ENCODE measurements at places on chromosomes 13 and 19. TPM values are rescaled to one million over a fixed set of nuclear protein-coding genes. Genes with fewer than 3 reads are reported as not detected.

BRME1 gene
- total RNA-seq = 11.1 TPM

PRR36 gene
- total RNA-seq = 4.1 TPM

GRCh38 chr13:29654843-29655547 lies 59.5 kb upstream of the SLC7A1 start:
- DNase-seq = no peak

GRCh38 chr19:46924874-46925547 lies 64.2 kb downstream of the ARHGAP35 start:
- DNase-seq = no peak

DNA sequence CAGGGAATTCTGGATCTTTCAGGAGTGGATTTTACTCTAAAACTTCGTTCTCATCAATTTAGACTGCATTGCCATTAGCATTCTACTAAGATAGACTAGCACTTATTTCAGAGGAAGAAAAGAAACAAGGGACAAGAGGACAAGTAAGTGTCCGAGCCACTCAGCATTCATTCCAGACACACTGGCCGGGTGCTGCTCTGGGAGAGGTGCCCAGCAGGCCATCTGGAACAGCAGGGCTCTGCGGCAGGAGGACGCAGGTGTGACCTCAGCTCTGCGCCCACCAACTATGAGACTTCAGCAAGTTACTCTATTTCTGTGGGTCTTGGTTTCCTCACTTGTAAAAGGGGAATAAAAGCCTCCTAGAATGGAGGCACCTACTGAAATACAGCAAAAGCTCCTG lies 4.2 kb downstream of the EPS15L1 start:
- no peak for DNase-seq

LILRA6 gene
- total RNA-seq = not detected

DNA sequence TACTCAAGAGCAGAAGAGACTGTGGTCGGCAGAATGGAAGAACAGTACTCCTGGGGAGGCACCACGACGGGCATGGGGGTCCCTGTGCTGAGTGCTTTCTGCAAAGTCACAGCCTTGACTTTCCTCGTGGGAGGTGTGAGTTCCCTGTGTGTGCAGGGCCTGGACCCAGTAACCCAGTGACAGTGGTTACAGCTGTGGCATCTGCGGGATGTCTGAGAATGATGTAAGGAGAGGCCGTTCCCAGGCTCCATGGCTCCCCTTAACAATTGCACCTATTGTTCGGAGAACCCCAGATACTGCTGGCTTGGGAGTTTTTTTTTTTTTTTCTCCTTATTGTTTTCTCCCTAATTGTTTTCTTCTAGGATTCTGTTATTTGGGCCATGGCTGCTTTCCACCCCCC lies 5.1 kb upstream of the NANOS2 start:
- DNase-seq = peak; percentile 13

SBSN gene
- total RNA-seq = not detected

DNA sequence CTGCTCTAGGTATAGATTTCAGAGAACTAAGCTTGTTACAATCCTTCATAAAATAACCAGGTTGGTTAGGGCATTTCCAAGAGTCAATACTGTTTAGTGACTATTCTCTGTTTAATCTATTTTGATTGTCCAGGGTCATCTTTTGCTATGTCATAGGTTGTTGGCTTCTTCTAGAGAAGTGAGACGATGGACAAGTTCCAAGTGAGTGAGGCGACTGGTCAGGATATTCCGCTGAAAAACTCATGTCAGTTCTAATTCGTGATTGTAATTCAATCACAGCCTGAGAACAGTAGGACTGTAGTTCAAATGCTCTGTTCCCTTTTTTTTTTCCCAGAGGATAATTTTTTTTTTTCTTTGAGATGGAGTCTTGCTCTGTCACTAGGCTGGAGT lies 15.8 kb upstream of the ALOX5AP start:
- DNase-seq = no peak

- DNase-seq = no peak
Observed at GRCh38 chr19:7986321-7987113, 18.9 kb downstream of the ELAVL1 start.

GRCh38 chr19:10113592-10113963 lies 2.1 kb downstream of the P2RY11 start:
- DNase-seq = no peak

GRCh38 chr19:40797963-40798682 lies 868 bp upstream of the EGLN2 start:
- no peak for DNase-seq

DNA sequence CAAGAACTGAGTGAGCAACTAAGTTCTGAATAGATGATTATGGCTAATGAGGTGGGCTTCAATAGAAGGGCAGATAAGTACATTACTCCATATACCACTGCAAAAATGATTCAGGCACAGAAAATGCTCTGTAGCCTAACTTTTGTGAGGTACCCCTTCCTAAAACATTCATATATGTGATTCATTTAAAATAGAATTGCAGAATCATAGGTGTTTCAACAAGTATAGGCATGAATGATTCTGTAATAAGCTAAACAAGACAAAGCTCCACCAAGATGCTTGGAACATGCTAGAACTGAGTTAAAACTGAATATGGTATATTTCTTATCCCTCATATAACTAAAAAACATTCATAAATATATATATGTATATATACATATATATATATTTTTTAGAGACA lies 12.1 kb downstream of the KBTBD7 start:
- no peak for DNase-seq

FZR1 gene
- 42.0 TPM for total RNA-seq

DNA sequence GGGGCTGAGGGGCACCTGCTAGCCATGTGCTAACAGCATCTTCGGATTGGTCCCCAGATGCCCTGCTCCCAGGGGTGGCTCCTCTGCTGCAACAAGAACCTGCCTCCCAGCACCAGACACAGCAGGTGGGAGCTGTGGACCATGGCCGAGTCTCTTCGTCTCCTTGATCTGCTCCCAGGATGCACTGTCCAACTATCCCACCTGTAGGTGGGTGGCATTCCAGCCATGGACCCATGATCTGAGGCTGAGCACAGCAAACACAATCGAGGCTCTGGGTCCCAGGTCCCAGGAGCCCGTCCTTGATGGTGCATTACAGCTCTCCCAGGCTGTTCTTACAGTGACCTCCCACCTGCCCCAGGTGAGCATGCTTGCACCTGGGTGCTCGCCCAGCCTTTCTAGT lies 1.6 kb downstream of the ZNF837 start:
- no peak for DNase-seq

PSPN gene
- 3.6 TPM for total RNA-seq

- DNase-seq = no peak
Observed at GRCh38 chr13:78603240-78603957, at the start of gene POU4F1. POU4F1 (minus strand) TSS chr13:78603552; CDS start chr13:78603326, 226 bp downstream.

DNA sequence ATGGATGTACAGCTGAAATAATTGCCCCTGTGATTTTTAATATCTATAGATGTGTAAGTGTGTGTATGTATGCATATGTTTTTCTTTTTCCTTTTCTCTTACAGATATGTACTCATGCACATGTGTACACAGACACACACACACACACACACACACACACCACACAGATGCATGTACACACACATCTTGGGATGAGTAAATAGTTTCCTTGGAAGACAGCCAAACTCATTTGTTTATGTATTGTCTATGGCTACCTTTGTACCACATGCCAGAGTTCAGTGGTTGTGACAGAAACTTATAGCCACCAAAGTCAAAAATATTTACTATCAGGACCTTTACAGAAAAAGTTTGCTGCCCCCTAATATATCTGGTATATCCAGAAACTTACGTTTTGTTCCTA lies 192.6 kb downstream of the MAB21L1 start:
- no peak for DNase-seq

ZNF681 gene
- 25.7 TPM for total RNA-seq

DNA sequence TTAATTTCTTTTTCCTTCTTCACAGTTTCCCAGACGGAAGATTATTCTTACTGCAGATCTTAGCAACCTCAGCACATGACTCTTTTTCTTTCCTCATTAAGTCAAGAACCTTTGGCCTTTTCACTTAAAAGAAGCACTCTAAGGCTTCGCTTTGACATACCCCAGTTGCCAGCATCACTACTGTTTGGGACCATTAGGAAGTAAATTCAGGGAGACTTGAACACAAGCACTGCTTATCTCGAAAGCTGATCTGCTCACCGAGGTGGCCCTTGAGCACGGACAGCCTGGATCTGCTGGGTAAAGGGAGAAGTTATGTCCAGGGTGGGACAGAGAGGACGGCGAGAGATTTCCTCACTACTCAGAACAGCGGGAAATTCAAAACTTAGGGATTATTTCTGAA lies 151.4 kb upstream of the RNF113B start:
- DNase-seq = no peak

HTR2A gene
- total RNA-seq = 9.2 TPM

- DNase-seq = no peak
Observed at GRCh38 chr19:36665832-36666231, 805 bp downstream of the ZNF461 start.

FLT1 gene
- total RNA-seq = 13.7 TPM

- DNase-seq = no peak
Observed at GRCh38 chr19:2046046-2046907, 4.8 kb downstream of the MKNK2 start.

RFC3 gene
- total RNA-seq = 21.5 TPM

CYP2A7 gene
- total RNA-seq = 0.78 TPM

DNA sequence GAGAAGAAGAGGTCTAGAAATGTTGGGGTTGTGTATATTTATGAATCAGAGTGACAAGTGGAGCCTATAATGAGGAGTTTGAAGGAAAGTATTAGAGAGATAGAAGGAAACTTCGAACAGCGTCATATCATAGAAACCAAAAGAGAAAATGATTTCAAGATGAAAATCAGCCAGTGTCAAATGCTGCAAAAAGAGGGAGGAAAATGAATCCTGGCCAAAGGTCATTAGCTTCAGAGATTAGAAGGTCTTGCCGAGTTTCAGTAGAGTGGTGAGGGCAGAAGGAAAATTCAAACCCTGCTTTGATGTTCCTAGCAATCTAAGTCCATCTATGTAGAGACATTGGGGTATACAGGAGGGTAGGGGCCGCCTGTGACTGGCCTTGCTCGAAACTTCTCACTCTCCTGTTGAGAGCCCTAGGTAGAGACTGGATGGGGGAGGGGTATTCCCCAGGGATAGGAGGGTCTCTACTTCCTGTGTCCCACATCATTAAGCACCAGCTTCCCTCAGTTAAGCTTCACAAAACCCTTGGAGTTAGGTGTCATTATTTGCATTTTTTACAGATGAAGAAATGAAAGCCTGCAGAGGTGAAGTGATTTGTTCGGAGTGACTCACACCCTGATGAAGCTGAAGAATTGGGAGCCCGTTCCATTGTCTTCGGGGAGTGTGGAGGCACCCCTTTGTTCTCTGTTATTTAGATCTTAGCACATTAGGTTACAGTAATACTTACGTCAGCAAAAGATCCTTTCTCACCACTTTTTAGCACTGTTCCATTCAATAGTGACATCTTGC lies 62.8 kb downstream of the FGF9 start:
- DNase-seq = no peak

PCDH8 gene
- 32.6 TPM for total RNA-seq

GRCh38 chr13:82947191-82947621 lies 935.1 kb downstream of the SLITRK1 start:
- DNase-seq = no peak

HMGB1 gene
- 295 TPM for total RNA-seq
